ENCODE measurements at places on chromosomes 5 and 9. TPM values are rescaled to one million over a fixed set of nuclear protein-coding genes. Genes with fewer than 3 reads are reported as not detected.

Gene C9orf153
- polyA plus RNA-seq, result 0.29 TPM

Gene MELK
- polyA plus RNA-seq, result 21.0 TPM

Gene SLC36A2
- polyA plus RNA-seq, result 0.20 TPM

GRCh38 chr9:137058521-137059234, 4.8 kb upstream of the ENTPD2 start:
- no peak for DNase-seq

DNA sequence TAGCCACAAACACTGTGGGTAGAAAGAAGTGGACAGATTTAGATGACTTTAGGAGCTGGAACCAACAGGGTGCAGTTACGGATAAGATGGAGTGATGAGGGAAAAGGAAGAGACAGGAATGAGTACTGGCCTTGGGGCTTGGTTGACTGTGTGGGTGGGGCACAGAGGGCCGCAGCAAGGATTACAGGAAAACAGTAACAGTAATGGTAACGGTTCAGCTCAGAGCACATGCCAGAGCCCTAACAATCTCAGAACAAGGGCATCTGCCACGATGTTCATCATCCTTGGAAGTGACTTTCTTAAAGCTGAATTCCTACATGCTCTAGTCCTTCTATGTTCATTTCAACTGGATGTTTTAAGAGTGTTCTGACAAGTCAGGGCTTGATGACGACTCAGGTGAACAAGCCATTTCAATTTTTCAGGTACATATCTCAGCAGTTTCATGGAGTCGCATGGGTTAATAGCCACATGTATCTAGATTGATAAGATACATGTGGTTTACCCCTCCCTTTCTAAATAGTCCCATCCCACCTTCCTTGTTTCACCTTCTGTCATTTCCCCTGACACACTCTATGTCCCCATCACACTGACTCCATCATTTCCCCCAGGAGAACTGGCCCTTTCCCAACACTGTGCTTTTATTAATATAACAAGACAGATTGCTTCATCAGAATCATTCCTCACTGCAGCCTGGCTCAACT, 65.0 kb downstream of the CEMIP2 start:
- DNase-seq, result no peak

- DNase-seq, result no peak
These were observed 74.6 kb downstream of the GOLPH3 start for GRCh38 chr5:32099486-32100035.

GRCh38 chr5:53087171-53087570, 22.4 kb downstream of the MOCS2 start:
- no peak for DNase-seq

DNA sequence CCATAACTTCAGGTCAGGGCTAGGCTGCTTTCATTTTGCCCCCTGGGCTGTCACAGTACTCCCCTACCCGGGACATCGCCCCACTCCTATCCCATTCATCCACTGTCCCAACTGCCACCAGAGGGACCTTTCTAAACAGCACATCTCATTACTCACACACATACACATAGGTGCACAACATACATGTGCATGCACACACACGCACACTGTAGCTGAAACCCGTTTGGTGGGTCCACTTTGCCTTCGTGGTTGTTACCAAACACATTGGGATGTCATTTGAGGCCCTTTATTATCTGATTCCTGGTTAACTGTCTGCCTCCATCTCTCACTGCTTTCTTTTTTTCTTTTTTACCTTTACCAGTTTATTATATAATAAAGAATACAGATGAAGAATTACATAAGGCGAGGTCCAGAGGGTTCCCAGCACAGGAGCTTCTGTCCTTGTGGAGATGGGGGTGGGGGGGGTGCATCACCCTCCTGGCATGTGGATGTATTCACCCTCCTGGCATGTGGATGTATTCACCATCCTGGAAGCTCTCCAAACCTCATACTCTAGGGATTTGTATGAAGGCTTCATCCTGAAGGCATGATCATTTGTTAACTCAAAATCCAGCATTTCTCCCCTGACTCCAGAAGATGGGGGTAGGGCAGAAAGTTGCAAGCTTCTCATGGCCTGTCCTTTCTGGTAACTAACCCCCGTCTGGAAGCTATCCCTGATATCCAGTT, 186.0 kb downstream of the GOLPH3 start:
- no peak for DNase-seq

DNA sequence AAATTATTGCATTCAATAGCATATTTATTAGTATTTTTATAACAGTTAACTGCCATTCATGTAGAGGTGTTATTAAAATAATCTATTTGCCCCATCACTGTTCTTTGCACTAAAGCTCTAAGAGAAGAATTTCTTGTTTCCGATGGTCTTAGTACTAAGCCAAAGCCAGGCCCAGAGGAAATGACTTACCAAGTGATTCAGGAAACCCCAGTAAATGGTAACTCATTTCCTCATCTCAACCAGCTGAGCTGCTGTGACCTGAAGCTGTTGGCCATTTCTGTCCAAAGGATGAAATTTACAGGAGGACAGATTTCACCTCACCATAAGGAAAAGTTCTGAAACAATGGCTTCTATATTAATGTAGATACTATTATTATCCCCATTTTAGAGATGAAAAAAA, 117.0 kb downstream of the PIK3R1 start:
- DNase-seq, result no peak
